ENCODE measurements at places on chromosomes 12 and 14. TPM values are rescaled to one million over a fixed set of nuclear protein-coding genes. Genes with fewer than 3 reads are reported as not detected.

- no peaks in the 10 kb centered on the region for H3K36me3 ChIP-seq
- no peak for DNase-seq
- H3K27ac ChIP-seq = no peak overlapping the region
- H3K27me3 ChIP-seq = no peaks in the 10 kb centered on the region
Observed at GRCh38 chr12:5913387-5913786, 31.7 kb downstream of the ANO2 start.

GRCh38 chr14:28671425-28671824 is 95.2 kb upstream of the FOXG1 start:
- no peak for DNase-seq
- no peaks in the 10 kb centered on the region for H3K27me3 ChIP-seq
- no peak overlapping the region for H3K4me3 ChIP-seq
- H3K36me3 ChIP-seq = no peaks in the 10 kb centered on the region

DNA sequence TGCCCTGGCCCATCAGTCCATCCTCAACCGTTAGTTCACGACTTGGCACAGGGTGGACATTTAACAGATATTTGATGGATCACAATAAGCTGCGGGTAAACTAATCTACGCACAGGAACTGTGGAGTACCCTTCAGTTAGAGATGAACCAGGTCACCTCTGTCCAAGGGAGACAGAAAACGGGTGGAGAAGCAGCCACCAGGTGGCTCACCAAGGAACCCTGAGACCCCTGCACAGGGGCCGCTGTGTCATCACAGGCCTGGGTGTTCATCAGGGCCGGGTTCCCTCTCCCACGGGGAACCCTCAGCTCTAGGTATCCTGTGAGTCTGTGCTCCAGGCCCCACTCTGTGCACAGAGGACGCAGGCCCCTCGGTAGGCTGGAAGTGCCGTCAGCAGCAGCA is 122.2 kb downstream of the PIWIL1 start:
- no peaks in the 10 kb centered on the region for H3K4me1 ChIP-seq
- no peaks in the 10 kb centered on the region for H3K36me3 ChIP-seq
- H3K27ac ChIP-seq = no peak overlapping the region
- no peak overlapping the region for H3K4me3 ChIP-seq
- no peaks in the 10 kb centered on the region for H3K27me3 ChIP-seq

- H3K27me3 ChIP-seq = no peaks in the 10 kb centered on the region
- DNase-seq = no peak
- H3K4me1 ChIP-seq = peaks cover 31% of the 10 kb centered on the region
- H3K27ac ChIP-seq = peak overlapping the region; percentile 96
- H3K4me3 ChIP-seq = no peak overlapping the region
- H3K36me3 ChIP-seq = no peaks in the 10 kb centered on the region
Observed at GRCh38 chr14:23005451-23006187, 4.3 kb downstream of the C14orf93 start.

DNA sequence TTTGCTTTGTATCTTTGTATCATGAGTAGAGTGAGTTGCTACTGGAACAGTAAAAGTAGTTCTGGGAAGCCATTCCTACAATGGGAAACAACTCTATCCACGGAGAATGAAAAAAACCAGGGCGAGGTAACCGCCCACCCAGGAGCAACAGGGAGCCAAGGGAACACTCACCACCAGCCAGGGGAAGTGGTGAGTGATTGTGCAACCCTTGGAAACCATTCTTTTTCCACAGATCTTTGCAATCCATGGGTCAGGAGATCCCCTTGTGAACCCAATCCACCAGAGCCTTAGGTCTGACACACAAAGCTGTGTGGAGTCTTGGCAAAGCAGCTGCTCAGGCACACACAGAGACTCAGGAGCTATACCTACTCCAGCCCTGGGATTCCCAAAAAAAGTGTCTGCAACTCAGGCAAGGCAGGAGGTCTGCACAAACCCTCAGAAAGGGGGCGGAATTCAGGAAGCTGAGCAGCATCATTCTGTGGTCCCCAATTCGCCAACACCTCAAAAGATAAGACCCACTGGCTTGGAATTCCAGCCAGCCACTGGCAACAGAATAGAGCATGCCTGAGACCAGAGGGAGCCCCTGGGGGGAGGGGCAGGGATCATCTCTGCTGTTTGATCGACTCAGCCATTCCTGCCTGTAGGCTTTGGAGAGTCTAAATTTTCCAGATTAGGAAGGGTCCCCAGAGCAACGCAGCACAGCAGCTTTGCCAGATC is 52.1 kb upstream of the PPFIA2 start:
- no peaks in the 10 kb centered on the region for H3K4me1 ChIP-seq
- DNase-seq = no peak
- H3K36me3 ChIP-seq = no peaks in the 10 kb centered on the region
- H3K4me3 ChIP-seq = no peak overlapping the region
- no peaks in the 10 kb centered on the region for H3K27me3 ChIP-seq
- no peak overlapping the region for H3K27ac ChIP-seq

DNA sequence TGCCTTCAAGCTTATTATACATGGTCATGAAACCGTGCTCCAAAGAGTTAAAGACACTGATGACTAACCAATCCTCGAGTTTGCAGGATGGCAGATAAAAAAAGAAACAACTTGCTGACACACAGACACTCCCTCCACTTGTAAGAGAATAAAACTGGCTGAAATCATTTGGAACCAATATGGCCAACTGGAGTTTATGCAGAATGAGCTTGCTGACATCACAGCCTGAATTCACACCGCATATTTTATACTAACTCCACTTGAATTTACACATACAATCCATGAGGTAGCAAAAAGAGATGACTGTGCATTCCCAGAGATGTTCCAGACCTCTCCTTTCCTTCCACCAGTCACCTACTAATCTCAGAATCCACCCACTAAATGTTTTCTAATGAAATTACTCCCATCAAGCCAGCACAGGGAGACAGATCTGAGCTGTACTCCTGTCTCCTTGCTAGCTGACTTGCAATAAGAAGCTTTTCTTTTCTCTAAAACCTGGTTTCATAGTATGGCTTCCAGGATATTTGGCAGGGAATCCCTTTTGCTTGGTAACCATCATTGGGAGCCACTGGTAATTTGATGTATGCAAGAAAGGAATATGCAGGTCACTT is 15.8 kb upstream of the PTPRR start:
- no peak overlapping the region for H3K27ac ChIP-seq
- H3K36me3 ChIP-seq = no peaks in the 10 kb centered on the region
- H3K4me3 ChIP-seq = no peak overlapping the region
- no peaks in the 10 kb centered on the region for H3K4me1 ChIP-seq

DNA sequence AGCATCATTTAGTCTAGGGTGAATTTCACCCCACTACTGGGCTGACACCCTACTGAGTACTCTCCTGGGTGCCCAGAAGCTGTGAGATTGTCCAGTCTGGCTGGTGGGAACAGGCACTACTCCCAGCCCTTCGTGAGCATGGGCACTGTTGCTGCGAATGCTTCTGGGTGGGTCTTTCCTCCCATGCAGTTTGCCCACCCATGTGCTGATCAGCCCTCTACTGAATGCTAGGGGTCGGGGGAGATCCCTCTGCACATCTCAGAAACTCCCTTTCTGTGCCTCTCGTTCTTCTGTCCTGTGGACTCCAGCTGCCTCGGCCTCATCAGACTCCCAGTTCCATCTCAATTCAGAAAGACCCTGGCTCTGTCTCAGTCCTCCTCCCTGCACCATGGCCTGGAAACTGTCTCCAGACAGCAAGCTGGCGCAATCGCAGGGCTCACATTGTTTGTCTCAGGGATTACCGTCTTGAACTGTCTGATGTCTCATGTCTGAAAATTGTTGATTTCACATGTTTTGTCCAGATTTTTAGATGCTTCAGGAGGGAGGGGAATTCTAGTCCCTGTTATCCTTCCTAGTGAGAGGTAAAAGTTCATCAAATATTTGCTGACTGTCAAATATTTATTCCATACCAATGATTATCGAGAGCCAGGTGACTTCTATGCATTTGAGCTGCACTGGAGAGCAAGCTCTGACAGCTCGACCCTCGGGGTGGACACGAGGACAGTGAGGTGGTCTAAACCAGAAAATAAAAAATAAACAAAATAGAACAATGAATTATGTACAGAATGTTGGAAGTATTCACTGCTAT is 316.6 kb upstream of the RTL1 start:
- no peaks in the 10 kb centered on the region for H3K36me3 ChIP-seq
- H3K27me3 ChIP-seq = no peaks in the 10 kb centered on the region
- no peaks in the 10 kb centered on the region for H3K4me1 ChIP-seq
- no peak overlapping the region for H3K4me3 ChIP-seq

DNA sequence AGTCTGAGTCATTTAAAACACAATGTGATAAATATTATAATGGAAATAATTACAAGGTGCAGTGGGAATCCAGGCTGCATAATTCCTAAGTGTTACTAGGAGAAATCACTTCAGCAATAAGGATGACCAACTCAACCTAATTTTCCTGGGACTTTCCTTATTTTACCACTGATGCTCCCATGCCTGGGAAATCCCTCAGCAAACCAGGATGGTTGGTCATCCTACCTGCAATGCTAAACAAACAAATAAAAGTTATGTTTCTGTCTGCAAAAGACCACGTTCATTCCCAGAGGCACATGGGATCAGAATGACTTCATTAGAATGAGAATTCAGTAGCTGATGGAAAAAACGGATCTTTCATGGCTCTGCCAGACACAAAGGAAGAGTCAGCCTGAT is 130.8 kb upstream of the RAP1B start:
- no peak overlapping the region for H3K27ac ChIP-seq
- H3K4me1 ChIP-seq = peaks cover 34% of the 10 kb centered on the region
- no peak for DNase-seq
- H3K27me3 ChIP-seq = no peaks in the 10 kb centered on the region
- H3K4me3 ChIP-seq = no peak overlapping the region
- no peaks in the 10 kb centered on the region for H3K36me3 ChIP-seq

- DNase-seq = peak; percentile 57
- no peak overlapping the region for H3K27ac ChIP-seq
- no peaks in the 10 kb centered on the region for H3K36me3 ChIP-seq
- no peak overlapping the region for H3K4me3 ChIP-seq
- peaks cover 26% of the 10 kb centered on the region for H3K27me3 ChIP-seq
Observed at GRCh38 chr14:104969741-104970230, 8.4 kb downstream of the AHNAK2 start.

DNA sequence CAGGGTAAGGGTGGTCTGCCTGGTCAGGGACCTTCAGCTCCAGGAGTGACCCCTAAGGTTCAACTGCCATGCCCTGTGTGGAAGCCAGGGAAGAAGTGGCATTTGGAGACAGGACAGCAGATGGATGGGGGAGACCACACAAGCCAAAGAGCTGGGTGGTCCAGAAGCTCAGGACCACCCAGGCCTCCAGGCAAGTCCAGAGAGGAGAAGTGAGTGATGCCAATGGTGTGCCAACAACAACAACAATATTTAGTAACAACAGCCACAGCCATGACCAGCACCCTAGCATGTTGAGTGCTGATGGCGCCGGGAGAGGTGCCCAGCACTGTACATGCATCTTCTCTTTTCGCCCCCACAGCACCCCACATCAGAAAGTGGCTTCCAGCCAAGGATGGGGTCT is 113.7 kb downstream of the ESRRB start:
- H3K4me3 ChIP-seq = no peak overlapping the region
- no peaks in the 10 kb centered on the region for H3K27me3 ChIP-seq
- no peak overlapping the region for H3K27ac ChIP-seq
- H3K36me3 ChIP-seq = no peaks in the 10 kb centered on the region

- no peaks in the 10 kb centered on the region for H3K36me3 ChIP-seq
- peaks cover 28% of the 10 kb centered on the region for H3K4me1 ChIP-seq
- H3K4me3 ChIP-seq = peak overlapping the region; percentile 22
- H3K27me3 ChIP-seq = peaks cover 62% of the 10 kb centered on the region
- H3K27ac ChIP-seq = no peak overlapping the region
- DNase-seq = peak; percentile 76
Observed at GRCh38 chr12:114668151-114668885, 15.7 kb downstream of the TBX3 start.

GRCh38 chr12:25500651-25501050 is 52.4 kb downstream of the LMNTD1 start:
- no peaks in the 10 kb centered on the region for H3K4me1 ChIP-seq
- H3K27ac ChIP-seq = no peak overlapping the region
- no peak for DNase-seq
- no peak overlapping the region for H3K4me3 ChIP-seq
- H3K27me3 ChIP-seq = no peaks in the 10 kb centered on the region

GRCh38 chr14:46074061-46074460 is 577.5 kb downstream of the RPL10L start:
- H3K4me3 ChIP-seq = no peak overlapping the region
- H3K36me3 ChIP-seq = no peaks in the 10 kb centered on the region
- no peak for DNase-seq

DNA sequence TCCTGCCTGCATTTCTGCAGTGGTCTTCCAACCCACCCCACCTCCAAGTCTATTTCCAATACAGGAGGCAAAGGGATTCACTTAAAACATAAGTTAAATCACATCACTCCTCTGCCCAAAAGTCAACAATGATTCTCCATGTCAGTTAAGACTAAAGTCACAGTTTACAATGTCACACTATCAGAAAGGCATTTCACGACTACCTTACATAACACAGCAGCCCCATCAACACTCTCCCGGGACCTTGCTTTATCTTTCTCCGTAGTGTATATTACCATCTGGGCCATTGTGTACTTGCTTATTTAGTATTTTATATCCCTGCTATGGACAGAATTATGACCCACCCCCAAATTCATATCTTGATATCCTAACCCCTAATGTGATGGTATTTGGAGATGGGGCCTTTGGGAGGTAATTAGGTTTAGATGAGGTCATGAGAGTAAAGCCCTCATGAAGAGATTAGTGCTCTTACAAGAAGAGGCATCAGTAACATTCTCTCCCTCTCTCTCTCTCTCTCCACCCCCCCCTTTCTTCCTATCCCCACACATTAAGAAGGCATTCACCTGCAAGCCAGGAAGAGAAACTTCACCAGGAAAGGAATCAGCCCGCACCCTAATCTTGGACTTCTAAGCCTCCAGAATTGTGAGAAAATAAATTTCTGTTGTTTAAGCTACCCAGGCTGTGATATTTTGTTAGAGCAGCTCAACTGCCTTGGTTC is 112.7 kb downstream of the GXYLT1 start:
- no peaks in the 10 kb centered on the region for H3K36me3 ChIP-seq
- no peaks in the 10 kb centered on the region for H3K4me1 ChIP-seq
- DNase-seq = no peak

Gene PMCH
- total RNA-seq = not detected

Gene AQP6
- not detected for total RNA-seq

Gene RBMS2
- total RNA-seq = 28.4 TPM

Gene NANOG
- total RNA-seq = not detected

Gene OR6C68
- total RNA-seq = not detected

Gene SDR39U1
- 87.8 TPM for total RNA-seq

Gene TSHR
- 0.91 TPM for total RNA-seq

Gene LTBR
- 155 TPM for total RNA-seq

Measured in spleen (tissue), 13 donors.